Activated T-cell treated with anti-CD3 and anti-CD28 coated beads, Interleukin-2, amount 50 U/mL, for 24 hours (primary cell): ENCODE measurements at places on chromosomes 7 and 10.
A peak's percentile ranks its signal among the peaks of the same experiment; 100 is the strongest.

- DNase-seq: no peak
- H3K27ac ChIP-seq: peak overlapping the region; percentile 51
- no peaks in the 10 kb centered on the region for H3K27me3 ChIP-seq
- peak overlapping the region; percentile 1 for H3K4me3 ChIP-seq
- H3K36me3 ChIP-seq: peaks cover 10% of the 10 kb centered on the region
- H3K4me1 ChIP-seq: peaks cover 82% of the 10 kb centered on the region
Measured at GRCh38 chr7:143250822-143251221, 12.4 kb upstream of the GSTK1 start.

GRCh38 chr7:133007961-133008360, 73.9 kb downstream of the CHCHD3 start:
- no peak overlapping the region for H3K27ac ChIP-seq
- DNase-seq: no peak
- peaks cover 20% of the 10 kb centered on the region for H3K4me1 ChIP-seq
- H3K36me3 ChIP-seq: peaks cover 76% of the 10 kb centered on the region
- no peak overlapping the region for H3K4me3 ChIP-seq
- H3K27me3 ChIP-seq: no peaks in the 10 kb centered on the region

DNA sequence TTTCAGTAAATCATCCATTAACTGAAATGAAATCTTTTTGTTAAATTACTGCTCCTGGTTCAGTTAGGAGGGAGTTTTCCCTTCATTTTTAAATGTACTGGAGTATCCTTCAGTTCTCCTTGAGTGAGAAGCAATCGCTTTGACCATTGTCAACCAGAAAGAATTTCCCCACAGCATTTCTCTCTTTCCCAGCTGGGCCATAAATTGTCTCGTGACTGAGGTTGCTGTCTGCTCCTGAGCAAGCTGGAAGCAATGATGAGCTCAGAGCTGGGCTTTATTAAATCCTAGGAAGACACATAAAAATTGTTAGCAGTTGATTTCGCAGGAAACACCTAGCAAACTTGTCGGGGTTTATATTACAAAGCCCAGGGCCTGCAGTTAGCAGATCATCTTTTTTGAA, 102.0 kb upstream of the INSYN2A start:
- H3K4me3 ChIP-seq: no peak overlapping the region
- H3K36me3 ChIP-seq: no peaks in the 10 kb centered on the region
- peaks cover 12% of the 10 kb centered on the region for H3K27me3 ChIP-seq
- H3K4me1 ChIP-seq: peaks cover 23% of the 10 kb centered on the region
- no peak overlapping the region for H3K27ac ChIP-seq

DNA sequence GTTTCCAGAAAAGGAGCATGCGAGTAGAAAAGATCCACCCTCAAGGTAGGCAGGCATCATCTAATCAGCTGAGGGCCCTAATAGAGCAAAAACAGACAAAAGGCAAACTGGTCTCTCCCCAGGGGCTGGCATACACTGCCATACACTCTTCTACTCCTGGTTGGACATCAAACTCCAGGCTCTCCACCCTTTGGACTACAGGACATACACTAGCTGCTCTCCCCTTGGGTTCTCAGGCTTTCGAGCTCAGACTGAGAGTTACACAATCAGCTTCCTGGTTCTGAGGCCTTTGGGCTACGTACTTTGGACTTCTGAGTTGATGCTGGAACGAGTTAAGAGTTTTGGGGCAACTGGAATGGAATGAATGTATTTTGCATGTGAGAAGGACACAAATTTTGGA, 50.9 kb upstream of the TM9SF3 start:
- no peak overlapping the region for H3K27ac ChIP-seq
- no peaks in the 10 kb centered on the region for H3K36me3 ChIP-seq
- no peak for DNase-seq
- H3K4me3 ChIP-seq: no peak overlapping the region
- H3K4me1 ChIP-seq: peaks cover 1% of the 10 kb centered on the region

- H3K27me3 ChIP-seq: no peaks in the 10 kb centered on the region
- peaks cover 5% of the 10 kb centered on the region for H3K4me1 ChIP-seq
- no peak overlapping the region for H3K4me3 ChIP-seq
- H3K36me3 ChIP-seq: no peaks in the 10 kb centered on the region
Measured at GRCh38 chr7:22252016-22252415, 104.9 kb downstream of the RAPGEF5 start.

GRCh38 chr10:23630376-23630775, 191.5 kb downstream of the OTUD1 start:
- no peak for DNase-seq
- H3K27me3 ChIP-seq: peaks cover 9% of the 10 kb centered on the region
- H3K4me3 ChIP-seq: no peak overlapping the region
- no peaks in the 10 kb centered on the region for H3K4me1 ChIP-seq

- H3K27me3 ChIP-seq: peaks cover 10% of the 10 kb centered on the region
- no peaks in the 10 kb centered on the region for H3K4me1 ChIP-seq
- no peak overlapping the region for H3K4me3 ChIP-seq
- DNase-seq: no peak
Measured at GRCh38 chr10:58054881-58055280, 212.8 kb downstream of the IPMK start.

GRCh38 chr10:88221010-88221973, 357.9 kb downstream of the PTEN start:
- H3K4me3 ChIP-seq: no peak overlapping the region
- H3K4me1 ChIP-seq: no peaks in the 10 kb centered on the region
- DNase-seq: no peak
- H3K36me3 ChIP-seq: no peaks in the 10 kb centered on the region
- no peak overlapping the region for H3K27ac ChIP-seq
- no peaks in the 10 kb centered on the region for H3K27me3 ChIP-seq

GRCh38 chr10:94178475-94179253, 184.1 kb downstream of the NOC3L start:
- peaks cover 1% of the 10 kb centered on the region for H3K4me1 ChIP-seq
- no peak for DNase-seq
- H3K36me3 ChIP-seq: no peaks in the 10 kb centered on the region

- H3K36me3 ChIP-seq: no peaks in the 10 kb centered on the region
- H3K4me1 ChIP-seq: no peaks in the 10 kb centered on the region
- no peak overlapping the region for H3K27ac ChIP-seq
- no peak overlapping the region for H3K4me3 ChIP-seq
- no peak for DNase-seq
Measured at GRCh38 chr10:94093286-94093905, 99.7 kb downstream of the PLCE1 start.

- DNase-seq: no peak
- no peaks in the 10 kb centered on the region for H3K36me3 ChIP-seq
- no peak overlapping the region for H3K27ac ChIP-seq
- no peaks in the 10 kb centered on the region for H3K27me3 ChIP-seq
Measured at GRCh38 chr7:48943279-48943990, 19.1 kb downstream of the CDC14C start.

GRCh38 chr7:54985426-54986330, 33.1 kb upstream of the EGFR start:
- peaks cover 34% of the 10 kb centered on the region for H3K27me3 ChIP-seq
- DNase-seq: no peak
- H3K4me3 ChIP-seq: no peak overlapping the region
- H3K4me1 ChIP-seq: no peaks in the 10 kb centered on the region
- H3K36me3 ChIP-seq: no peaks in the 10 kb centered on the region

DNA sequence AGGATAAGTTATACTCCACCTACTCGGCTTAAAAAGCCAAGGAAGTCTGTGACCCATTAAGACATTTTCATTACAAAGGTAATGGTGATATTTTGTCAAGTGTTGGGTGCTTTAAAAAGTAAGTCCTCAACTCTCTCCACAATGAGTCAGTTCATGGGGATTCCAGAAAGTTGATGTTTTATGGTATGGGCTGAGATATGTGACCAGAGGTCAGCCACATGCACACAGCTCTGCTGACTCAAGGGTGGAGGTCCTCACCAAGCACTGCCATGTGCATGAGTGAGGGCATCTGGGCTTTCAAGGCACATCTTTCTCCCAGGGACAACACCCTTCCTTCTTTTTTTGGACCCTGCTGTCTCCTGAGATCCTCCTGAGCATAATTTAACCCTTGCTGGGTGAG, 292.9 kb downstream of the PTEN start:
- peaks cover 45% of the 10 kb centered on the region for H3K4me1 ChIP-seq
- no peak overlapping the region for H3K4me3 ChIP-seq
- H3K27ac ChIP-seq: no peak overlapping the region
- no peak for DNase-seq
- peaks cover 9% of the 10 kb centered on the region for H3K36me3 ChIP-seq
- no peaks in the 10 kb centered on the region for H3K27me3 ChIP-seq

- H3K4me3 ChIP-seq: no peak overlapping the region
- peaks cover 22% of the 10 kb centered on the region for H3K36me3 ChIP-seq
- no peaks in the 10 kb centered on the region for H3K27me3 ChIP-seq
Measured at GRCh38 chr7:128860158-128861073, 2.2 kb upstream of the ATP6V1F start.

DNA sequence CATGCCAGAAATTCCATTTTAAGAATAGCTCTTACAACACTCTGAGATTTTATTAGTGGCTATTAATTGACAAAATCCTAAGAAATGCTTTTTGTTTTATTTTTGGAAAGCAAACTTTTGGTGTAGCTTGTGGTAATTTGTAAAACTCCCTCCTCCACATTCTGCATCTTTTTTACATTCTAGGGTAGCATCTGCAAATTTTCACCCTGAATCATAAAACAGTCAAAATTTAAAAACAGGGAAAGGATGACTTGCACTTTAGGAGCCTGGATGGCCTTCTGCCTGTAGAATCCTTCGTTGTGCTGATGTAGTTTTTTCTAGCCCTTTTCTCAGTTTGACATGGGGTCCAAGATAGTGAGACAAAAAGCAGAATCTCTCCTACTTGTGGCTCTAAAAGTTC, 316.1 kb downstream of the ADRA2A start:
- no peak for DNase-seq
- no peaks in the 10 kb centered on the region for H3K4me1 ChIP-seq
- no peak overlapping the region for H3K4me3 ChIP-seq
- H3K27me3 ChIP-seq: peaks cover 5% of the 10 kb centered on the region

DNA sequence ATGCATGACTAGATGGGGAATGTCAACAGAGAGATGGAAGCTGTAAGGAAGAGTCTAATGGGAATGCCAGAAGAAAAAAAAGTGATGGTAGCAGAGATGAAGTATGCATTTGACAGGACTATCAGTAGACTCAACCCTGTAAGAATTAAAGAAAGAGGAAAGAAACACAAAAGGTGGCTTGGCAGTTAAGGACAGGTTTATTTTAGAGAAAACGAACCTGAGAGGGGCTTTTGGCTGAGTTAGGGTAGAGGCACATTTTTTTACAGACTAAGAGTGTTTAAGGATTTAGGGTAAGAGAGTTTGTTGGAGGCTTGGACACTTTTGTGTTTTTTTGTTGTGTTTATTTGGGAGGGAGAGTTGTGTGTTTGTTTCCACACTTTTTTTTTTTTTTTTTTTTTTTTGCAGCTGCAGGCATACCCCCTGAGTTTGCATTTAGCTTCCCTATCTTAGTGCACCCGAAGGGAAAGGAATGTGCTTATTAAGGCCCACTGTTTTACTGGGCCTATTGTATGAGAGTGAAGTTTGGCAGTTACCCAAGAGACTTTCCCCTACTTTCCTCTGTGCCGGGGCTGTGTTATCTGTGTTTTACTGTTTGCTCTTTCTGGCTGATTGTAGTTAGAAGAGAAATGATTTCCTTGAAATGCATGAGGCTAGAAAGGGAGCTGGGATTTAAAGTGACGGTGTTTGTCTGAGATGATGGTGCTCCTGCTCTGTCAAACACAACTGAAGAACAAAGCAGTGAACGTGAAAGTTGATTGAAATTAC, 32.0 kb downstream of the NPVF start:
- no peak for DNase-seq
- H3K36me3 ChIP-seq: no peaks in the 10 kb centered on the region
- no peak overlapping the region for H3K4me3 ChIP-seq
- H3K4me1 ChIP-seq: no peaks in the 10 kb centered on the region

DNA sequence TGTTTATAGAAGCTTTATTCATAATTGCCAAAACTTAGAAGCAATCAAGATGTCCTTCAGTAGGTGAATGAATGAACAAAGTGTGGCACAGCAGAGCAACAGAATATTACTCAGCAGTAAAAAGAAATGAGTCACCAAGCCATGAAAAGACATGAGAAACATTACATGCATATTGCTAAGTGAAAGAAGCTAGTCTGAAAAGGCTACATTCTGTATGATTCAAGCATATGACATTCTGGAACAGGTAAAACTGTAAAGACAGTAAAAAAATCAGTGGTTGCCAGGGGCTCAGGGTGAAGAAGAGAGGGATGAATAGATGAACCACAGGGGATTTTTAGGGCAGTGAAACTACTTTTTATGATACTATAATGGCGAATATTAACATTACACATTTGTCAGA, 80.9 kb upstream of the APBB1IP start:
- peaks cover 9% of the 10 kb centered on the region for H3K27me3 ChIP-seq
- H3K4me1 ChIP-seq: peaks cover 13% of the 10 kb centered on the region
- H3K4me3 ChIP-seq: no peak overlapping the region
- H3K36me3 ChIP-seq: no peaks in the 10 kb centered on the region
- peak overlapping the region; percentile 1 for H3K27ac ChIP-seq

- H3K4me3 ChIP-seq: no peak overlapping the region
- no peak overlapping the region for H3K27ac ChIP-seq
- H3K27me3 ChIP-seq: peaks cover 11% of the 10 kb centered on the region
- no peaks in the 10 kb centered on the region for H3K4me1 ChIP-seq
- no peak for DNase-seq
Measured at GRCh38 chr10:131700032-131700431, 200.8 kb upstream of the PPP2R2D start.

- H3K4me3 ChIP-seq: no peak overlapping the region
- H3K27me3 ChIP-seq: no peaks in the 10 kb centered on the region
- DNase-seq: no peak
Measured at GRCh38 chr10:74641659-74642058, 184.7 kb upstream of the KAT6B start.

DNA sequence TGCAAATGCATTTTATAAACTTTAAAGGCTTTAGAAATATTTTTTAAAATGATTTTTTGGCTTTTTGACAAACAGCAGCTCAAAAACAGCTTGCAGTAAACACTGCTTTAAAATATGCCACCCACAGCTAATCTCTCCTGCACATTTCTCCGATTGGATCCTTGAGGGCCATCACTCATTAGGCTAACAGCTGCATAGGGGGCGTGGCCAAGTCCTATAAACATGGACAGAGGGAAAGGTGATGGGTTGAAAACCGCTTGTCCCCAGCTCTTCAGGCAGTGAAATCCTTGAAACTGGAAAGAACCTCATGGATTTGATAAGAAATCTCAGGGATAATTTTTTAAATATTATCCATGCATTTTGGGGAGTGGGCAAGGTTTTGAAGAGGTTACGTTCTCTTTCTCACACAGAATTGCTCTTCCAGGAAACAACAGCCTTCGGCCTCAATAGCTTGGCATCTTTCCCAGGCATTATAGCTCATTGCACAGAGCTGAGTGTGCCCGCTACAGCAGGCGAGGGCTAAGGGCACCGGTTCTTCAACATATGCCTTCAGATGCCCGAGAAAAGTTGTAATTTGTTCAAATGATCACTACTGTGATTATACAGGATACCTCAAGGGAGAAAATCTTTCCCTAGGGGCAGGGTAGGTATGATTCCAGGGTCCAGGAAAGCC, 1.7 kb downstream of the PLEKHS1 start:
- no peak overlapping the region for H3K27ac ChIP-seq
- no peak for DNase-seq
- H3K4me1 ChIP-seq: no peaks in the 10 kb centered on the region
- no peaks in the 10 kb centered on the region for H3K36me3 ChIP-seq
